ENCODE measurements at places on chromosomes 16 and 17. TPM values are rescaled to one million over a fixed set of nuclear protein-coding genes. Genes with fewer than 3 reads are reported as not detected.

DNA sequence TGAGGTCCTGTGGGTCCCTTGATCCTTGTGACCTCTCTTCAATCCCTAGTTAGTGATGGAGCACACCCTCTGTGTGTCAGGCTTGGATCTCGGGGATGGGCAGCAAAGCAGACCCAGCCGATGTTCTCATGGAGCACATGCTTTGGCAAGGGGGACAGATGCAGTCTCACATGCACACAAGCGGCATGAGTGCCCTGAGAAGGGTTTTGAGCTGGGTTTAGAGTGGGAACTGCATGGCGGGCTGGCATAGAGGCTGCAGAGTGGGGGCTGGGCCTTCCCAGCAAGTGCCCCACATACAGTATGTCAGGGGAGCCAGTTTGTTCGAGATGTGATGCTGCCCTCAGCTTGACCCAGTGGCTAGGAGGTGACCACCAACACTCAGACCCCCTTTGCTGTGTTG, 41.6 kb downstream of the B9D1 start:
- H3K27me3 ChIP-seq = peaks cover 4% of the 10 kb centered on the region
- no peak overlapping the region for H3K4me3 ChIP-seq
- peaks cover 2% of the 10 kb centered on the region for H3K36me3 ChIP-seq
- no peak overlapping the region for H3K27ac ChIP-seq
- no peaks in the 10 kb centered on the region for H3K4me1 ChIP-seq
- no peak for DNase-seq

DNA sequence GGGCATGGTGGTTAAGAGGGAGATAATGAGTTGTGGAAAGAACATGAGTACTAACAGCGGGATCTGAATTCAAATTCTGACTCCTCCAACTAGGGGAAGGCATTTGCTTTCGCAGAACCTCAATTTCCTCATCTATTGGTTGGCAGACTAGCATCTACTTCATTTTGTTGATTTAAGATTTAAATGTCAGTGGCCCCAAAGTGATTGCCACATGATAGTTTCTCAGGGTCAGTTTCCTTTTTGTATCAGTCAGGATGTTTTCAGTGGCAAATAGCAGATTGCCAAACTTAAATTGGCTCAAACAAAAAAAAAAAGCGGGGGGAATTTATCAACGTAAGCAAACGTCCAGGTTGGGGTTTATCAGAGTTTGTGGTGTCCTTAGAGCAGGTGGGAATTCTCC, 25.1 kb upstream of the NOS2 start:
- H3K36me3 ChIP-seq = no peaks in the 10 kb centered on the region
- peaks cover 4% of the 10 kb centered on the region for H3K27me3 ChIP-seq
- H3K4me3 ChIP-seq = no peak overlapping the region
- H3K4me1 ChIP-seq = no peaks in the 10 kb centered on the region
- no peak for DNase-seq
- no peak overlapping the region for H3K27ac ChIP-seq

Gene PITPNM3
- 0.41 TPM for total RNA-seq

Gene FGF11
- 2.1 TPM for total RNA-seq

Gene CALB2
- total RNA-seq = not detected

DNA sequence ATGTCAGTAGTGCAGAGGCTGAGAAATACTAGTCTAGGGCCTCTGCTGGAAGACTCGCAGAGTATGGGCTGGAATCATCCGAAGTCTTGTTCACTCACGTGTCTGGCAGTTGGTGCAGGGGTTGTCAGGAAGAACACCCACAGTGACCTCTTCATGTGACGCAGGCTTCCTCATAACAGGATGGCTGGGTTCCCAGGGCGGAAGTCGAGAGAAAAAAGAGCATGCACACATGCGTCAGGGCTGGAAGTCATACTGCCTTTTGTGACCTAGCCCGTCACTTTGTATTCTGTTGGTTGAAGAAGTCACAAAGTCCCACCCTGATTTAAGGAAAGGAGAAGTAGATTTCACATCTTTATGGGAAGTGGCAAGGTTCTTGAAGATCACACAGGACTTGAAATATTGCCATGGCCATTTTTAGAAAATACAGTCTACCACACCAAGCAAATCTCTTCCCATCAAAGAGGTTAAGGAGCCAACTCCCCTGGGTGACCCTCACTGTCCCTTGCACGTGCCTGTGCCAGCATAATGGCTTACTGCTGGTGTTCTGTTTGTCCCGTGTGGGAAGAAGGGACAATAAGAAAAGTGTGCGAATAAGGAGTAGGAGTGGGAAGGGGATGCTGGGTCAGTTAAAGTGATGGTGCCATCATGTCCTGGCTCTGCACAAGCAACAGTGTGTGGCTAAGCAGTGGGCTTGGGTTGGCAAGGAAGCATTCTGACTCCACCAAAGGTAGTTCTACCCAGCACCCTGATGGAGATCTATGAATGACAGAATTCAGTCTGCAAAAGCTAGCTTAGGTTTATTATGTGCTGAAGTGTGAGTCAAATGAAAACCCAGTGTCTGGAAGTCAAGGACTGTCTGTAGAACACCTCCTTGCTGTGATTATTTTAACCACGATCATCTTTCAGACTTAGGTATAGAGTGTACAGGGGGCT, 28.1 kb downstream of the HEATR3 start:
- peaks cover 14% of the 10 kb centered on the region for H3K36me3 ChIP-seq
- H3K4me1 ChIP-seq = peaks cover 2% of the 10 kb centered on the region
- peak overlapping the region; percentile 39 for H3K27ac ChIP-seq

- H3K27ac ChIP-seq = no peak overlapping the region
- no peaks in the 10 kb centered on the region for H3K27me3 ChIP-seq
- peaks cover 14% of the 10 kb centered on the region for H3K4me1 ChIP-seq
Measured at GRCh38 chr16:57690782-57691471, 3.7 kb upstream of the DRC7 start.

Gene FBXW10B
- 1.1 TPM for total RNA-seq

Gene CACNG1
- total RNA-seq = not detected

DNA sequence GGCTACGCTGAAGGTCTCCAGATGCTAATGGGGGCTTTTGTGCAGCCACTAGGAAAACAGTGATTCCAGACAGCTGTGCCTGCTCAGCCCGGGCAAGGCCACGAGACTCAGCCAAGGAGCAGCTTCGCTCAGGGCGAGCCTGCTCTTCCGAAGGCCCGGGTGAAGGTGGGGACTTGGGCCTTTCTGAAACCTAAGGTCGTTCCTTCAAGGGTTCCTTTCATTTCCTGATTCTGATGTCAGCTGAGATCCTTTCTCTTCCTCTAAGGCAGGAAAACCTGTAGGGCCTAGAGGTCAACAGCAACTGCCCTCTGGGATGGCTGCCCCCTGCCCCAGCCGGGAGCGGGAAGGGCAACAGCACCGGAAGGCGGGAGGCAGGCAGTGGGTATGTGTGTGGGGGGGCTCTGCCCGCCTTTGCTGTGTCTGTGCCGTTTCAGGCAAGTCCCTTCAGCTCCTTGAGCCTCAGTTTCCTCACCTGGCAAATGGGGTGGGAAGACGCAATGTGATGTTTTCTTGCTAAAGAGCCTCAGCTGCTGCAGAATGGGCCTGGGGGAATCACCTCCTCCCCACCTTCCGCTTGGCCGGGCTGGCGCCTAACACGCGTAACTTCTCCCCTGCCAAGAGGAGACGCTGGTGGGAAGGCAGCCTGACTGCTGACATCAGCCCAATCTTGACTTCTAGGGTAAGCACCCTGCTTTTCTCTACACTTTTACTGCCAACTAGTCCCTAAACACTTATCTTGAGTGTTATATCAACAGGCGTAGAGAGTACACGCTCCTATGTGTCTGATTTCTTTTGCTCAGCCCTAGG, 32.8 kb downstream of the IRF8 start:
- peaks cover 34% of the 10 kb centered on the region for H3K4me1 ChIP-seq
- H3K4me3 ChIP-seq = no peak overlapping the region
- no peak for DNase-seq

- H3K27ac ChIP-seq = peak overlapping the region; percentile 96
- H3K4me1 ChIP-seq = peaks cover 80% of the 10 kb centered on the region
- no peaks in the 10 kb centered on the region for H3K27me3 ChIP-seq
- H3K36me3 ChIP-seq = peaks cover 97% of the 10 kb centered on the region
- peak overlapping the region; percentile 93 for H3K4me3 ChIP-seq
- peak; percentile 90 for DNase-seq
Measured at GRCh38 chr17:40559954-40560591, 5.2 kb downstream of the CCR7 start.

Gene KRT32
- total RNA-seq = not detected

Gene P2RX5
- total RNA-seq = 43.2 TPM

- peaks cover 23% of the 10 kb centered on the region for H3K27me3 ChIP-seq
- H3K4me1 ChIP-seq = no peaks in the 10 kb centered on the region
- DNase-seq = peak; percentile 89
- no peak overlapping the region for H3K27ac ChIP-seq
- peaks cover 2% of the 10 kb centered on the region for H3K36me3 ChIP-seq
- H3K4me3 ChIP-seq = peak overlapping the region; percentile 20
Measured at GRCh38 chr16:180681-181564, 664 bp downstream of the HBQ1 start.

GRCh38 chr16:13438064-13438463, 481.9 kb upstream of the ERCC4 start:
- no peaks in the 10 kb centered on the region for H3K27me3 ChIP-seq
- no peak for DNase-seq
- H3K27ac ChIP-seq = no peak overlapping the region
- no peaks in the 10 kb centered on the region for H3K4me1 ChIP-seq
- no peak overlapping the region for H3K4me3 ChIP-seq
- no peaks in the 10 kb centered on the region for H3K36me3 ChIP-seq

DNA sequence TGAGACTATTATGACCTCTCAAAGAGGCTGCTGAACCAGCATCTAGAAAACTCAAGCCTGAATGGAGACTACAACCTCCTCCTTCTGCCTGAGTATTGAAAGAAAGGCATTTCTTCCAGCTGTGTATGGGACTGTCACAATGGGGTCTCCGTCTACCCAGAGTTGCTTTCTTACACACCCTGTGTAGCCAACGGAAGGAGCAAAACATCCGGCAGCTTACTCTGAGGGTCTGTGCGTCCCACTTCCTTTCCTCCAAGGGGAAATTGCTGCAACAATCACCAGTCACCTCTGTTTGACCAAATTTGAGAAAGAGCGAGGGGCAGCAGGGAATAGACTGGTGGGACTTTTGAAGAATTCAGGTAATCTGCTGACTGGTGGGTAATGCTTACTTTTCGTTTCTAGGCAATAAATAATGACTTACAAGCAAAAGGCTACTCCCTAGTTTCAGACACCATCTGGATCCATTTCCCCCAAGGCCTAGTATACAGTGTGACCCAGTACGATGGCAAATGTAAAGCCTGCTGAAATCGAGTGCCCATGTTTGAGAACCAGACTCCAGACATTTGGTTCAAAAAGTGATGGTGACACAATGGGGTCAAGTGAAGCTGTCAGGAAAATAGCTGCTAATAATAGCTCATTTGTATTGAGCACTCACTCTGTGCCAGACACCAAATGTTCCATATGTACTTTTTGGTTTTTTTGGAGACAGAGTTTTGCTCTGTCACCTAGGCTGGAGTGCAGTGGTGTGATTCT, 81.7 kb downstream of the YPEL2 start:
- H3K27me3 ChIP-seq = no peaks in the 10 kb centered on the region
- H3K27ac ChIP-seq = no peak overlapping the region

DNA sequence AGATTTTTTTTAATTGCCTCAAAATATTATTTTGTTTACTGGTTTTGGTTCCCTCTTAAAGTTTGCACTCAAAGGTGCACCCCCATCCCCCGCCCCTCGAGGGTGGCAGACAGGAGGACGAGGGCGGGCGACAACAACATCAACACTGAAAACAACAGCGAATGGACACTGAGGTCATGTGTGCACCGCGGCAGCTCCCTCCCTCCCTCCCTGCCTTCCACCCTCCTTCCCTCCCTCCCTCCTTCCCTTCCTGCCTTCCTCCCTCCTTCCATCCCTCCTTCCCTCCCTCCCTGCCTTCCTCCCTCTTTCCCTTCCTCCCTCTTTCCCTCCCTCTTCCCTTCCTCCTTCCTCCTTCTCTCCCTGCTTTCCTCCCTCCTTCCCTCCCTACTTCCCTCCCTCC, 1.5 kb upstream of the OSGIN1 start:
- no peak for DNase-seq
- peaks cover 9% of the 10 kb centered on the region for H3K4me1 ChIP-seq
- no peaks in the 10 kb centered on the region for H3K36me3 ChIP-seq
- H3K27me3 ChIP-seq = peaks cover 18% of the 10 kb centered on the region
- no peak overlapping the region for H3K4me3 ChIP-seq
- H3K27ac ChIP-seq = no peak overlapping the region

GRCh38 chr16:52558448-52558847, 11.5 kb upstream of the TOX3 start:
- no peaks in the 10 kb centered on the region for H3K27me3 ChIP-seq
- no peaks in the 10 kb centered on the region for H3K36me3 ChIP-seq
- no peak overlapping the region for H3K27ac ChIP-seq
- DNase-seq = no peak

- H3K27ac ChIP-seq = no peak overlapping the region
- no peaks in the 10 kb centered on the region for H3K36me3 ChIP-seq
Measured at GRCh38 chr17:36863676-36864612, 73.3 kb upstream of the LHX1 start.

DNA sequence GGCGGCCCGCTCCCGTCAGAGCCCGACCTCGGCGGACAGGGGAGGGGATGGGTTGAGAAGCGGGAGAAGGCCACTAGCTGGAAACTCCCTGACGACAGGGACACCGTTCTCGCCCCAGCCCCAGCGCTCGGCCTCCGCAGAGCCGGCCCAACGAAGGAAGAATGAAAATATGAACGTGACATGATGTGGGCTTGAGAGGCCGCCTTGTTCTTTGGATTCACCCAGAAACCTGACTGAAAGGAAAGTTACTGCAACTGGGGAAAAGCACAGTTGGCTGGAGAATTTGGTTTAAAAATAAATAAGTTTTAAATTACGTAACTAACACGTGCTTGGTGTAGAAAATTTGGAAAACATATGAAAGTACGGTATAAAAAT, 21.1 kb downstream of the NPTX1 start:
- peak; percentile 64 for DNase-seq
- H3K36me3 ChIP-seq = peaks cover 3% of the 10 kb centered on the region

Gene TMC8
- total RNA-seq = 134 TPM

- no peak overlapping the region for H3K27ac ChIP-seq
- no peak for DNase-seq
- no peaks in the 10 kb centered on the region for H3K27me3 ChIP-seq
Measured at GRCh38 chr17:8520981-8521380, 85.3 kb downstream of the NDEL1 start.

Gene SHCBP1
- 49.0 TPM for total RNA-seq

DNA sequence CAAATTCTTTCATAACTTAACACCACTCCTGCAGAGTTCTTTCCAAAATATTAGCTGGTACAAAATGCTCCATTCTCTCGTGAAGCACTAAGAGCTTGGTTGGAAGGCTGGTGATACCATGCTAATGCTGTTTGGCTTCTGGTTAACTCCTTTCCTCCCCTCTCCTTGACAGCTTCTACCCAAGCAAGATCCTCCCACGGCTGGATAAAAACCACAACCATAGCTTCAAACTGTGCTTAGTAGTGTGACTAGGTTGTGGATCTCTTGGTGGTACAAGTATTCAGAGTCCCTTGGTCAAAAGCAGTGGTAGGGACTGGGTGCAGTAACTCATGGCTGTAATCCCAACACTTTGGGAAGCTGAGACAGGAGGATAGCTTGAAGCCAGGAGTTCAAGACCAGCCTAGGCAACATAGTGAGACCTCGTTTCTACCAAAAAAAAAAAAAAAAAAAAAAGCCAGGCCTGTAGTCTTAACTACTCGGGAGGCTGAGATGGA, 2.3 kb downstream of the PHAF1 start:
- H3K4me1 ChIP-seq = peaks cover 41% of the 10 kb centered on the region
- no peaks in the 10 kb centered on the region for H3K27me3 ChIP-seq
- peaks cover 2% of the 10 kb centered on the region for H3K36me3 ChIP-seq
- no peak overlapping the region for H3K27ac ChIP-seq
- H3K4me3 ChIP-seq = no peak overlapping the region

Gene WNT3
- 0.19 TPM for total RNA-seq
